ENCODE measurements at places on chromosomes 2 and 18.
A peak's percentile ranks its signal among the peaks of the same experiment; 100 is the strongest.

GRCh38 chr2:179022685-179023084 is 27.3 kb downstream of the CCDC141 start:
- no peak for DNase-seq

DNA sequence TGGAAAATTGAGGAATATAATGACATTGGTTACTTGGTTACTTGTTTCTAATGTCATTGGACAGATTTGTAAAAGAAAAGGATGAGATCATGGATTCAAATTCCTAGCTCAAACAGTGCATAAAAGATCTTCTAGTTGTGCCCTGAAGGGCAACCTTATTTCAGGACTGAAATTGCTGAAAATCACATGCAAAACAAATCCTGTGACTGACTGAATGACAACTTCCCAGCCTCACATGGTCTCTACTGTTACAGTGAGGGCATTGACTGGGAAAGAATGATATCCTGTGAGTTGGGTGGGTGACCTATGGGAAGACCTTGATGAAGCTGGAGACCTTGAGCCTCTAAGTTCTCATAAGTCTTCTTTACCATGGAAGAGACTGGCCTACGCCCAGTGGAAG is 90.4 kb upstream of the HAAO start:
- no peak for DNase-seq

DNA sequence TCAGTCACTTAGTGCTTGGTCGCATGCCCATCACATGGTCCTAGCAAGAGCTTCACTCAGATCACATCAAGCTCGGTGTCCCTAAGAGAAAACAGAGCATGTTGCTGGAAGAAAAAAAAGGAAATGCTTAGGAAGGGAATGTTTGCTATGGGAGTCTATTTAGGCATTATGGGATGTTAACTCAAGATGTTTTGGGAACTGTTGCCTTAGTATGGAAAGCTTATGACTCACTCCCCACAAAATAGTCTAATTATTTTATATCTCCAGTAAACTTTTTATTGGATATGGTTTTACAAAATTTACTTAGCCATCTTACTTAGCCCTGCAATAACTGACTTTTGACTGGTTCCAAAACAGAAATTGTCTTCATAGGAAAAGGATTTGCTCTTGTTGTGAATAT is 439.5 kb upstream of the ZEB2 start:
- DNase-seq: no peak

GRCh38 chr2:20585359-20585709 is 65.6 kb downstream of the HS1BP3 start:
- DNase-seq: no peak

DNA sequence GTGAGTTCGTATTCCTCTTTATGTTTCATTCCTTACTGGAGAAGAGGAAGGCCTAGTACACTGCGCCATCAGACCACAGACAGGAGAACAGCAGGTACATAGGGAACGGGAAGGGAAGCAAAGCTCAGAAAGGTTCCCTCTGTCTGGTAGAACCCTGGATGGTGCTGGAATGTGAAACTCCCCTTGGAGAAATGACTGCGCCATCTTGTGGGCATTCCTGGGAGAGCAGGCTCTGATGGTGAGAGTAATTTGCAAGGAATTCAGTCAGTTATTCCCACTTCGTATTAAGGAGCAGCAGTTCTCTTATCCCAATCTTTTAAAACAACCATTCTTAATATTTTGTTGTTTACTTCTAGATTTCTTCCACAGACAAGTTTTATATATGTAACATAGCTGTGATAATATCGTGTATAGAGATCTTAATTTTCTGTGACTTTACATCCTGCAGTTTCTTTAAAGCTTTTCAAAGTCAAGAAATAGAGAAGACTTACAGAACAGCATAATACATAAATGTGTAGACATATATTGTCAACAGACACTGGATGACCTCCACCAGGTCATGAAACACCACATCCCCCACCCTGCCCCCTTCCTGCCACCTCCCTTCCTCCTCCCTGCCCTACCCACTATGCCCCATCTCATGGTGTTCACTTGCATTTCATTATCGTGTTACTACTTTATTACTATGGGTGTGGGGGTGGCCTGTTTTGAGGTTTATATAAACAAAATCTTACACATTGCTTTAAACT is 83.9 kb downstream of the ARHGEF4 start:
- DNase-seq: peak; percentile 36

DNA sequence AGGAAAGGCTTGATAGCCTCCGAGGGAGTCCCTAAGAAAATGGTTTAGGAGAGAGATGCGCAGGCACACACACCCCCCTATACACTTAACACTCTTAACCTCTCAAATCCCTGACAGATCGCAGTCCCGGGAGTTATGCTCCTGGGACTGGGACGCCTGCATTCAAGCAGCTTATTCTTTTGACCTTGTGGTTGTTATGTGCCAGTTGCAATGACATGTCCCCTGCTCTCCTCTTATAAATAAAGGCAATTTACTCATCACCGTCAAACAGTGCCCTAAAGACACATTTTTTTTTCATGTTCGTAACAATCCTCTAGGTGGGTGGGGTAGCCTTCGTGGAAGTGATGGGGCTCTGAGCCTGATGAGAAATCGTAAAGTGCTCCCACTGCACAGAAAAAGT is 162.2 kb downstream of the LRRC30 start:
- no peak for DNase-seq

DNA sequence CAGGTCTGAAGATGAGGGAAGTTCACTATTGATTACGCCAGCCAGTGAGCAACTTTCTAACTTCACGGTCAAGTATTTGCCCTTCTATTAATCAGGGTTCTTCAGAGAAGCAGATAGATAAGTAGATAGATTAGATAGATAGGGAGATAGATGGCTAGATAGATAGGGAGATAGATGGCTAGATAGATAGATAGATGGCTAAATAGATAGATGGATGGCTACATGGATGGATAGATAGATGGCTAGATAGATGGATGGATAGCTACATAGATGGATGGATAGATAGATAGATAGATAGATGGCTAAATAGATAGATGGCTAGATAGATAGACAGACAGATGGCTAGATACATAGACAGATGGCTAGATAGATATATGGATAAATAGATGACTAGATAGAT is 4.8 kb upstream of the INPP5D start:
- no peak for DNase-seq

DNA sequence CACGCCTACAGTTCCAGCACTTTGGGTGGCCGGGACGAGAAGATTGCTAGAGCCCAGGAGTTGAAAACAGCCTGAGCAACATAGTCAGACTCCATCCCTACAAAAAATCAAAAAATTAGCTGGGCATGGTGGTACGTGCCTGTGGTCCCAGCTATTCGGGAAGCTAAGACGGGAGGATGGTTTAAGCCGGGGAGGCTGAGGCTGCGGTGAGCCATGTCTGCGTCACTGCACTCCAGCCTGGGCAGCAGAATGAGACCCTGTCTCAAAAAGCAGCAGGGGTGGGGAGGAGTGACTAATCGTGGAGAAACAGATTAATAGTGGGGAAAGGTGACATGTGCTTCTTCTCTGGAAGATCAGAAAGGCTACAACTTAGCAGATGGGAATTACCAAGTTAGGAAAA is 58.1 kb upstream of the GPC1 start:
- DNase-seq: no peak

GRCh38 chr2:1937480-1937879 is 193.2 kb upstream of the PXDN start:
- DNase-seq: no peak

DNA sequence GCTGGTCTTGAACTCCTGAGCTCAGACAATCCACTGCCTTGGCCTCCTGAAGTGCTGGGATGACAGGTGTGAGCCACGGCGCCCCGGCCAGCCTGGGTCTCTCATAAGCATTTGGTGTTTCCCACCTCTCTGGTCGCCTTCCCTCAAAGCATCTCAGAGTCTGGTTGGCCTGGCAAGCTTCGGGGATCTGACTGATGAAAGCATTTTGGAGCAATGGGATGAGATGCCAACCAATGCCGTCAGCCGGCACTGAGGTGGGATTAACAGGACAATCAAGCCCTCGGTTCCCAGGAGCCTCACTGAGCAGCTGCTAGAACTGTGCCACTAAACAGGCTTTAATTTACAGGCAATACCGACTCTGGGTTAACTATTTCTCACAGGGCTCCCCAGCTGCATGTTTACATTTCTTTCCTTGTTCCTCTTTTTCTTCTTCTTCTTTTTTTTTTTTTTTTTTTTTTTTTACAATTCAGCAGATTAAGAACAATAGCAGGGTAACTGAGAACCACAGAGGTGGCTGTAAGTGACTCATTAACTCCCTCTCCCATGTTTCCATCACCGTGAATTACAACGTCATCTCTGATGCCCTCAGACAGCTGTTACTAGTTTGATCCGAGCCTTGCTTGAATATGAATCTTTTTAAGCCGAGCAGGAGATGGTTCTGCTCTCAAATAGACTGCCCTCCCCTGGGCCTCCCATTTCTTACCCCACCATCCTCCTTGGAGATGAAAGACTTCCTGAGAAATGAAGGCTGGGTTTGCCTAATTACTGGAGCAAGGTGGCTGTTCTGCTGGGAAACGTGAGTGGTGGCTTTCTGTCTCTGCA is 37.9 kb downstream of the ODC1 start:
- DNase-seq: no peak

GRCh38 chr2:157853820-157854219 is 22.3 kb downstream of the ACVR1 start:
- DNase-seq: no peak

- DNase-seq: no peak
Measured at GRCh38 chr2:44708661-44709000, 232.9 kb upstream of the SIX3 start.

- no peak for DNase-seq
Measured at GRCh38 chr18:55489034-55489986, 98.7 kb downstream of the TCF4 start.

DNA sequence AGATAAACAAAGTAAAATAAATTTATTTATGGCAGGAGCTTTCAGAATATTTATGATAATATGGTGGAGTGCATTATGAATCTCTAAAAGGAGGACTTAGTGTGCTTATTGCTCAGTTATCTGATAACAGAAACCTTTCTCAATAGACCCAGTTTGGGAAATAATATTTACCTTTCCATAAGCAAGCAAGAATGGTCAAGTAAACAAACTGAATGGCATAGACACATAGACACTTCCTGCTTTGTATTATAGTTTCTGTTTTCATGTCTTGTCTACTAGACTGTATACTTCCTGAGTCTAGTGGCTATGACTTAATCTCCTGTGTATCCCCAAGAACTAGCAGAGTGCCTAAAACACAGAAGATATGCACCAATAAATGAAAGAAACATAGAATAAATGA is 87.8 kb downstream of the UPP2 start:
- no peak for DNase-seq

DNA sequence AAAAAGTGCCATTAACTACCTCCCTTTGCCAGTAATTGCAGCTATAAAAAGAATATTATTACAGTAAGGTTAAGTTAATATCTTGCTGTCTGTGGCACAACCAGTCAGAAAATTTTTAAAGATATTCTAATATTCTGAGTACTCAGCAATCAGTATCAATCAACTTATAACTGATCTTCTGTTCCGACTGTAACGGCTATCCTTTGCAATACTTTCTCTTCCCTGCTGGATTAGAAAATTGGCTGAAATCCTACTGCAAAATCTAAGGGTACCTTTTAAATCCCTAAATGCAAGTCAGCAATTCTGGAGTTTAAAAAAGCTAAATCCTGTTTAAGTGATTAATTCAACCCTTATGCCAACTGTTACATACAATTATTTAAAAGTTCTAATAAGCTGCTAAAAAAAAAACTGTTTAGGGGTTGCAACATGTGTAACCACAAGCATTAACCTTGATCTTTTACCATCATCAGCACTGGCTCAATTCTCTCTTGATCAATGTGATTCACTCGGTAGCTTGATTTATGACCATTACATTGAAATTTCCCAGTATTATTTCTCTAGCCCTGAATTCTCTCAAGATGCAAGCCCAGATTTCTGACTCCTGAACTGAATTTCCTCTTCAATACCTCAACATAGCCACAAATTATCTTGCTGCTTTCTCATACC is 20.5 kb downstream of the GAREM1 start:
- no peak for DNase-seq

GRCh38 chr2:85001595-85001994 is 30.6 kb downstream of the KCMF1 start:
- no peak for DNase-seq
